ENCODE measurements at places on chromosomes 1 and 21. TPM values are rescaled to one million over a fixed set of nuclear protein-coding genes. Genes with fewer than 3 reads are reported as not detected.

DNA sequence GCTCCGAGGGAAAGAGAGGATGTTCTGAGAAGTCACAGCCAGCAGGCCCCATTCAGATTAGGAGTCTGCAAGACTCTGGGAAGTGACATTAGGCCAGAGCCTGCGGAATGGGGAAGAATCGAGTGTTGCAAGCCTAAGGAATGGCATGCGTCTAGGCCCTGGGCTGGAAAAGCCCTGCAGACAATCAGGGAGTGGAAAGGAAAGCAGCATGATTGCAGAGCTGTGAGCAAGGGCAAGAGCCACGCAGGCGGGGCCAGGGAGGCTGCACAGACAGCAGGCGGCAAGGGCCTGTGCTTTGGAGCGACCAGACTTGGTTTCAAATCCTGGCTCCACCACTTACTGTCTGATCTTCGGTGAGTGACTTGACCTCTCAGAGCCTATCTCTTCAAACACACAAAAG, 118.2 kb downstream of the RRAGC start:
- no peak overlapping the region for H3K4me3 ChIP-seq
- no peaks in the 10 kb centered on the region for H3K36me3 ChIP-seq
- H3K4me1 ChIP-seq, result no peaks in the 10 kb centered on the region

GRCh38 chr1:152461544-152461943, 47.5 kb upstream of the CRNN start:
- DNase-seq, result peak; percentile 33
- H3K4me1 ChIP-seq, result peaks cover 8% of the 10 kb centered on the region
- peaks cover 7% of the 10 kb centered on the region for H3K27me3 ChIP-seq
- H3K27ac ChIP-seq, result no peak overlapping the region
- H3K4me3 ChIP-seq, result no peak overlapping the region

GRCh38 chr1:43432171-43432860, 21.4 kb downstream of the HYI start:
- peaks cover 84% of the 10 kb centered on the region for H3K36me3 ChIP-seq
- H3K27ac ChIP-seq, result no peak overlapping the region
- DNase-seq, result no peak
- no peaks in the 10 kb centered on the region for H3K27me3 ChIP-seq
- H3K4me1 ChIP-seq, result no peaks in the 10 kb centered on the region

DNA sequence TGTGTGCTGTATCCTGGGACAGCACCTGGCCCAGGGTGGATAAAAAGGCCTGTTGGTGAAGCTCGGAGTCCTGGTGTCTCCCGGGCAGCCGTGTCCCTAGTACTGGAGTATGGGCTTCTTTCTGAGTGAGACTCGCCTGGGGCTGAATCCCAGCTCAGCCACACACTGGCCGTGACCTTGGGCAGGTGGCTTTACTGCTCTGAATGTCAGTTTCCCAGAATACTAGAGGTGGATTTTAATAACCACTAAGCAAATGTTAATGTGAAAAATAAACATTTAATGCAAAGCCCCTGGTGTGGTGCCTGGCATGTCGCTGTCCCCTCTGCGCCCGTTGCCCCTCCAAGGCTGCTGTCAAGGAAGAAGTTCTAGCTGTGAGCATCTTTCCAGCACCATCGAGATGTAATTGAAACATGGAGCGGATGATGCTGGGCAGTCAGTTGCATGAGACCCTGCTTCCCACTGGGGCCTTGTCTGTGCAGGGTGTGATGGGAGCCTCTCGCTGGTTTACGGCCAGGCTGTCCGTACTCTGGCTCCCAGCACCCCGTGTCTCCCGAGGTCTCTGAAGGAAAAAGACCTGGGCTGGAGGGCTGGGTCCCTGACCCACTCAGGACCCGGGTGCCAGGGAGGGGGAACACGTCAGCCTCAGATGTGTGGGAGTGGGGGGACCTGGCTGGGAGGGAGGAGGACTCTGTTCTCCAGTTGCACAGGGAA, 527.8 kb downstream of the MATN1 start:
- H3K36me3 ChIP-seq, result no peaks in the 10 kb centered on the region
- no peak overlapping the region for H3K27ac ChIP-seq
- no peaks in the 10 kb centered on the region for H3K27me3 ChIP-seq
- peaks cover 5% of the 10 kb centered on the region for H3K4me1 ChIP-seq

The C1QC gene
- total RNA-seq, result not detected
